ENCODE measurements at places on chromosomes 16 and 17.

DNA sequence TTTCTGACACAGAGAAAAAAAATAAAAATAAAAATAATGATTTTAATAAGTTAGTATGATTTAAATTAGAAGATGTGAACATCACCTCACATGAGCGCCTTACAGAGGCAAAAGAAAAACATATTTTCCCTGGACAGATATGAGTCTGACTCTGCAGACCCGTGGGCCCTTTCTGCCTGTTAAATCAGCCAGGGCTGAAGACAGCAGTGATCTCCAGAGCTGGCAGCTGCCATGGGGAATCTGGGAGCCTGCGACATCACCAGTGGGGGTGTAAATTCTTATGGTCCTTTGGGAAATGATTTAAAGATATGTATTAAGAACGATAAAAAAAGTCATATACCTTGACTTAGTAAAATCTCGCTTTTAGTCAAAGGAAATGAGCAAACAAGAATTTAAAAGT is 65.7 kb upstream of the FOXF1 start:
- no peak for DNase-seq

GRCh38 chr16:13697568-13697967 is 222.4 kb upstream of the ERCC4 start:
- no peak for DNase-seq

GRCh38 chr16:49382916-49383315 is 9.3 kb downstream of the C16orf78 start:
- DNase-seq: no peak

- no peak for DNase-seq
These were observed 4.4 kb downstream of the CBX4 start for GRCh38 chr17:79834565-79835469.

DNA sequence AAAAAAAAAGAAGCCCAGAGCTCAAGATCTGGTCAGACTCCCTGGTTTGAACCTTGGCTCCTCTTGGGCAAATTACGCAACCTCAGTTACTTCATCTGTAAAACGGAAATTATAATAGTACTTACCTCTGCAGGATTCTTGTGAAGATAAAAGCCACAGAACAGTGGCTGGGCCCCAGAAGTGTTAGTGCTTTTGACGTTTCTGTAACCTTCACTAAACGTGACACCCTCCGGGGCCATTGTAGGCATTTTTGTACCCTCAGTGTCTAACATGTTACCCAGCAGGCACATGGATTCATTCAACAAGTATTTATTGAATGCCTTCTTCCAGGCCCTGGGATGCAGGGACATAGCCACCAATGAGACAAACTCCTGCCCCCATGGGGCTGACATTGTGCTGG is 58.0 kb downstream of the PITPNC1 start:
- no peak for DNase-seq

GRCh38 chr16:52964290-52964689 is 88.4 kb downstream of the CHD9NB start:
- peak; percentile 13 for DNase-seq

GRCh38 chr16:5412731-5413130 is 315.1 kb upstream of the EEF2KMT start:
- DNase-seq: no peak

DNA sequence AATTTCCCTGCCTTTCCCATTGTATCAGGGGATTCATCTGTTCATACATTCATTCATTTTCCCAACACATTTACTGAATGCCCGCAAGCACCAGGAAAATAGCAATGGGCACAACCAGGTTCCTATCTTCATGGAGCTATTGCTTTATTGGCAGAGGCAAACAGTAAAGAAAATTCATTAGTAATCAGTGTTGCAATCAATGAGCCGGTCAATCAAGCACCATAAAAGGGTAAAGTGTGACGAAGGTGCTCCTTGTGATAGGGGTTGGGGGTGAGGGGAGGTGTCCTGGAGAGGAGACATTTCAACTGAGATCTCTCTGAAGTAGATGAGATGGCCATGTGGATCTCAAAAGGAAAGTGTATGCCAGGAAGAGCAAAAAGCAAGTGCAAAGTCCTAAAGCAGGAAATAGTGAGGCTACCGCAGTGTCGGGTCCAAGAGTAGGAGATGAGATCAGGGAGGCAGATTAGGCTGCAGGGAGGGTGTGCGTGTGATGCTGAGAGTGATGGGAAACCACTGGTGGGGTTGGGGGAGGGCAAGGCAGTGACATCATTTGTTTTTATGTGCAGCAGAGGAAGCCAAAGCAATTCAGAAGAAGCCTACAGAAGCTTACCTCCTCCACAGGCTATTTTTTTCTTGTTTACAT is 28.4 kb downstream of the CDH13 start:
- DNase-seq: peak; percentile 95

DNA sequence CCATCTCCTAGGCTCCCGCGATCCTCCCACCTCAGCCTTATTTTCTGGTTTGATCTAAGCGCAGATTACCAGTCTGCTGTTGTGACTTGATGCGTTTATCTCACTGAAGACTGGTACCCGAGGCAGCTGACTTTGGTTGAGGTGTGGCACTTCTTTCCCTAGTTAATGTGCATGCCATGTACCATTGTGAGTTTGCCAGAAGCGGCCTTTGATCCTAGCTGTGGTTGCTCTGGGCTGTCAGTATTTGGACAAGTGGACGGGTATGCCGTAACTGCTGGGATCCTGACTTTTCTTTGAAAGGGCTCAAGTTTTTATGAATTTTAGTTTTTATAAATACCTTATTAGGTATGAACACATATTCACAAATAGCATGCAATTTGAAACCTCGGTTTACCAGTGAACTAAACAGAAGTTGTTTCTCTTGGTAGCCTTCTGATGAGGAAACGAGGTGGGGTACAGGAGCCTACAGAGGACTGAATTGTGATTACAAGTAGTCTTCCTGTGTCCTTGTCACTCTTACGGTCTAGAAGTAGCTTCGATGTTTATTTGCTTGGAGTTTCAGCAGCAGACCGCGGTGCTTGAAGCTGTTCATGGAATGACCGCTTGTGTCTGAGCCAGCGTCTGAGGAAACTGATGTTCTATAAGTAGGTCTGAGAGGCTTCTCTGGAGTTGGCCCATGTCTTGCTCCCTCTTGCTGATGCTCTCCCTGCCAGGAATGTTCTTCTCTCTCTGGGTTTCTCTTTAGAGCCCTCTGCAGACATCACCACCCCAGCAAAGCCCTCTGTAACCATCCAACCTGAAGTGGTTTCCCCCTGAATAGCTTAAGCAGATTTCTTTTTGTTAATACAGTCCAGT is 40.0 kb downstream of the SEC14L1 start:
- no peak for DNase-seq

GRCh38 chr17:22600644-22601298 is 908.4 kb downstream of the KCNJ18 start:
- peak; percentile 8 for DNase-seq

DNA sequence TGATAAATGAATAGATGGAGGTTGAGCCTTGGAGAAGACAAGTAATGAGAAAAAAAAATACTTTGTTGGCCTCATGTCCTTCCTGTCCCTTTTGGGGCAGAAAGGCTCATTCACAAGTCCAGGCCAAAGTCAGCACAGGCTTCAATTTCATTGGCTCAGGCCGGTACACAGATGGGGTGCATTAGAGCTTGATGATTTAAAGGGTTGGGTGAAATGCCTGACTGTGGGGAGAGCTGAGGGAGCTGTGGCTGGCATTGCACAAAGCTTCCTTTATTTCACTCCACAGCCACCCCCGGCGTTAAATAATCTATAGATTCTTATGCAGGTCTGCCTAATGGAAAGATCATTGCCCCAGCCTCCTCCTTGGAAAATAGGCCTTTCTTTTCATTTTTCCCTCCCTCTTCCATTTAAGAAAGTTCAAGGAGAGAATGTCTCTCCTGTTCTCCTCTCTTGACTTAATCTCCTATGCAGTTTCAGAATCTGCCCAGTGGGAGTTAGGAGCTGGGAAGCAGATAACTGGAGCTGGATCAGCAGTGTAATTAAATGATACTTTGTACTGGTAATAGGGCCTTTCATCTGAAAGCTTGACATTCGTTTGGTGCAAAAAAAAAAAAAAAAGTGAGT is 24.4 kb downstream of the YPEL2 start:
- no peak for DNase-seq

- peak; percentile 29 for DNase-seq
These were observed 9.5 kb upstream of the TCF25 start for GRCh38 chr16:89863741-89864526.

- no peak for DNase-seq
These were observed 37.3 kb upstream of the ANKFY1 start for GRCh38 chr17:4301066-4301465.

DNA sequence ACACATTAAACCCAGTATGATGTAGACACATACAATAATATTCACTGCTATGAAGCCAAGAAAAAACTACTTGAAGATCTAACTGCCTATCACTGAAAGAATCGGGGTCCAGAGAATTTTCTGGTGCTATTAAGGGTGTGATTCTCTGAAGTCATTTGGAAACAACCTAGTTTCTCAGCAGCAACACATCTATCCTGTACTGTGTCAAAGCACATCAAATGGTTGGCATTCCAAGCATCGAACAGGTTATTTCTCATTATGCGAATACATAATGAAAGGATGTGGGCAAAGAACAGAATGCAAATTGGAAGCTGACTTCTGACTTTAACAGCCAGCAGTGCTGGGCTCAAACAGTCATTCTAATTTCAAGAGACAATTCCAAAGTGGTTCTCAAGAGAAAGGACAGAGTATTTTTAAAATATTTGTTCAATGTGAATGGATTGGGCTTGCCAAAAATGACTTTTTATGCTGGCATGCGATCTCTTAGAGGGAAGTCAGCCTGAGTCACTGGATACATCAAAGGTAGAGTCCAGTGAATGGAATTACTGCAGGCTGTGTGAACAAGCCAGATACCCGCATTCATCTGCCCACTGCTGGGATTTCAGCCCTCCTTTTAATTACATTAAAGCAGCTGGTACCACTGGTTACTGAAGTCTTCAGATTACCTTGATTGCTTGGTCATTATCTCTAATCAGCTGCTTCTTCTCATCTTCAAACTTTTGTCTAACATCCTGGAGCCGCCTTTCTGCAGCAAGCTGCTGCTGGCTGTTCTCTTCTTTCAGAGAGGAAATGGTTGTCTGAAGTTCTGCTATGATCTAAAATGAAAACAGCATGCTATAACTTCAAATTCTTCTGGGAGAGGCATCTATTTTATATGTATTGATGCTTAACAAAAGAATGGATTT is 181.2 kb upstream of the AXIN2 start:
- DNase-seq: peak; percentile 95

DNA sequence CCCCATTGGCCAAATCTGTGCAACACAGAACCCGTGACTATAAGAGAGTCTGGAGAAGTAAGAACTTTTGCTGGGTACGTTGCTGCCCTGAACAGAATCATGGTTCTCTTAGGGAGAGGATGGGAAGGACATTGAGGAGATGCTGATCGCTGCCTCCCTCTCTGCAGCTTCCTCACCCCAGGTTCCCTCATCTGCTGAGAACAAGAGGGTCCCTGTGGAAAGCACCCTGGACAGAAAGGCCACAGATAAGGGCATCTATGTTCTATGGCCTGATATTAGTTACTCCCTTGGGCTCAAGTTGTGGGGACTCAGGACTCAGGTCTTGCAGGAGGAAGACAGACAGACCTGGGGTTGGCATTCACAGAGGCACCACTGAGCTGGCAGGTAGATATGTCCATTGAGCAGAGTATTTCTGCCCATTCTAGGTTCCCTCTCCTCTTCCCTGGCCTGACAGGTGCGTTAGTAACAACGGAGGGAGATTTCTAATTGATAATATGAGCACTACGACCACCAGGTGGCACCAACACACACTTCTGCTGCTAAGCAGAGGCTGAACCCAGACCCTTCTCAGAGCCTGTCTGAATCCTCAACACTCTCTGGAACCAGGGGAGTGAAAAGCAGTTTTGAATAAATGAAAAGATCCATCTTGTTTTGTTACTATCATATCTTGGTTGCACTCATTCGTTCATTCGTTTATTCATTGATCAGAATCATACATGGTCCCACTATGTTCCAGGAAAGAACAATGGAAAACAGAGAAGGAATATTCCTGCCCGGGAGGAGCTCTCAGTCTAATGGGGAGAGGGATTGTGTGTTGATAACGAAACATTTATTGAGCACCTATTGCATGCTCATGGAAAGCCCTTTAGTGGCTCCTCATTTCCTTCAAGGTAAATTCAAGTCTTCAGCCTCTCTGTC is 56.4 kb downstream of the SLC6A2 start:
- peak; percentile 43 for DNase-seq

GRCh38 chr17:35998018-35998545 is 3.3 kb downstream of the CCL15 start:
- DNase-seq: no peak

- DNase-seq: no peak
These were observed 40.8 kb downstream of the AKAP1 start for GRCh38 chr17:57125866-57126265.
